Head of caudate nucleus (tissue), 42 donors: ENCODE measurements at places on chromosomes 5 and 9.
A peak's percentile ranks its signal among the peaks of the same experiment; 100 is the strongest.

DNA sequence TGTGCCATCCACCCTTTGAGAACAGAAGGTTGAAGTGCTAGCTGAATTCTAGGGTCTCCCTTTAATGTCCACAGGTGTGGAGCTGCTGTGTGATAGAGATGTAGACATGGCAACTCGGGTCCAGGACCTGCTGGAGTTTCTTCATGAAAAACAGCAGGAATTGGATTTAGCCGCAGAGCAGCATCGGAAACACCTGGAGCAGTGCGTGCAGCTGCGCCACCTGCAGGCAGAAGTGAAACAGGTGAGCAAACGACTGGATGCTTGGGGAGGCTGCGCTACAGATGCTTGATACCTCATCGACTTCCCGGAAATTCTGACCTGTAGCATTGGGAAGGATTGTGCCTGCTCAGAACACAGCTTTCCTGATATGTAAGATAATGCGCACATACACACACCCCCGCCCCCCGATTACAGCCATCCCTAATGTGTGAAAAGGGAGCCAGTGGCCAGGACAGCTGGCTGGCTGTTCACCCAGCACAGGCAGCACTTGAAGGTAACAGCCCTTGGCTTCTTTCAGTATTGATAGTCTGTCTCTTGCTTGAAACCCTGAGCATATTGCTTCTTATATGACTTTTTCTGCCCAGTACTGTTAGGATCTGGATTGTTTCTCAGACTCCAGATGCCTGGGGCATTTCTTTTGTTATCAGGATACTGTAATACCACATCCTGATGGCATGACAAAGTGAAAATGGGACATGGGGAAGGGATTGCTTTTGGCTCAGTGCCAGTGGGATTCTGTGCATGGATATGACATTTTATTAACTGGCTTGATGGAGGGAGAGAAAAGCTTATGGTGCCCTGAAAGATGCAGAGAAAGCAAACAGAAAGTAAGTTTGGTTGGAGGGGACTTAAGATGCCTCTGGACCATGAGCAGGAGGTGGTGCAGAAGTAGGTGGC is 216.8 kb upstream of the OTULINL start:
- no peak for DNase-seq

- DNase-seq, result no peak
Measured at GRCh38 chr5:104659497-104659896, 1096.9 kb upstream of the NUDT12 start.

DNA sequence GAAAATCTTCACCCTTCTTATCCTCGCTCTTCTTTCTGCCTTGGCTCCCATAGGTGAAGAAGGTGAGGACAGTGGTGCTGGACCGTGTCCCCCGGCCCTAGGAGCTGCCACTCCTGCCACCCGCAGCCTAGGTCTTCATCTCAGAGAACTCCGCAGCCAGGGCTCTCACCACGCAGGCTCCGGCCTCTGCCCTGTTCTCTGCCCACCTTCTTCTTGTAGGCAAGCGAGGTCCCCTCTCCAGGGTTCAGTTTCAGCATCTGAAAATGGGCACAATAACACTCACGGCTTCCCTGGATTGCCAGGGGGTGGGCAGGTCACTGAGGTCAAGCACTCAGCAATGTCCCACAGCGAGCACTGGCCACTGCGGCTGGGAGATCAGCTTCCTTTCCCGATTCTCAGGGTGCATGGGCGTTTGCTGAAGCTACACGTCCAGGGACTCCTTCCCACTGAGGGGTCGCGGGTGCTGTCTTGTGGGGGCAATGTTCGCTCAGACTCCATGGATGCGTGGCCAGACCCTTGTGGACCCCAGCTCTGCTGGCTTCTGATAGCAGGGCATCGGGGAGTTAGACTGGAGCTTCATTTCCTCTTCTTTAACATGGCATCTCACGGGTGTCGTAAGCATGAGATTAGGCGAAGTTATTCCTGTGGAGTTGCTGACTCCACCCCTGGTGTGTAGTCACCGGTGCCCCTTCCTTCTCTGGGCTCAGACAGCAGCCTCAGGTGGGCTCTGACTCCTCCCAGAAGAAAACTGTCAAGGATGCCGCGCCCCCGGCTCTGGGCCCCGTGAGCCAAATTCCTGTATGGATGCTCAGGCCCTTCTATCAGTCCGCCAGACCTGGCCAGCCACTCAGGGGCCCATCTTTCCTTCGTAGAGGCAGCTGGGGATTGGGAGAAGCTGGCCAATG is 145.1 kb upstream of the IRX2 start:
- no peak for DNase-seq

DNA sequence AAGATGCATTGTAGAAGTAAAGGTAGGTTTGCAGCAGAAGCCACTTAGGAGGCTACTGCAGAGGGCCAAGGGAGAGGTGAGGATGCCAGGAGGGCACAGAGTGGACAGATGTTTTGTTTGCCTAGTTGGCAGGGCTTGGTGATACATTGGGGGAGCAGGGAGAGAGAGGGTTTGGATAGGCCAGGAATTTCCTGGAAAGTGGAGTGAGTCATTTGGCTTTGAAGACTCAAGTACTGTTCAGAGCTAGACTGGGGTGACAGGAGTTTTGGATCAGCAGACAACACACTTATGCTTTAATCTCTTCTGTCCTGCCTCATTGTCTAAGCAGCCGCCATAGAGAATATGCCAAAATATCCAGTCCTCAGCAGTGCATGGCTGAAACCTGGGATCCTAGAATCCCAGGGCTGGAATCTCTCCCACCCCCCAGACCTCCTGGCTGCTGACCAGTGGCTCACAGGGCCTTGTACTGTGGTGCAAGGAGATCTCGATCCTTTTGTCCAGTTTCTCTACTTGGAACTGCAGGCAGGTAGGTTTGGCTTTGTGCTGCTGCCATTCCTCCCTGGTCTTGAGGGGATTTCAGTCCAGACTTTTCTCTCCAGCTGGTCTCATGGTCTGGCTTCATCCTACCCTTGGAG is 11.0 kb downstream of the TMEM268 start:
- no peak for DNase-seq

GRCh38 chr5:90793183-90793582 is 234.6 kb downstream of the ADGRV1 start:
- no peak for DNase-seq

DNA sequence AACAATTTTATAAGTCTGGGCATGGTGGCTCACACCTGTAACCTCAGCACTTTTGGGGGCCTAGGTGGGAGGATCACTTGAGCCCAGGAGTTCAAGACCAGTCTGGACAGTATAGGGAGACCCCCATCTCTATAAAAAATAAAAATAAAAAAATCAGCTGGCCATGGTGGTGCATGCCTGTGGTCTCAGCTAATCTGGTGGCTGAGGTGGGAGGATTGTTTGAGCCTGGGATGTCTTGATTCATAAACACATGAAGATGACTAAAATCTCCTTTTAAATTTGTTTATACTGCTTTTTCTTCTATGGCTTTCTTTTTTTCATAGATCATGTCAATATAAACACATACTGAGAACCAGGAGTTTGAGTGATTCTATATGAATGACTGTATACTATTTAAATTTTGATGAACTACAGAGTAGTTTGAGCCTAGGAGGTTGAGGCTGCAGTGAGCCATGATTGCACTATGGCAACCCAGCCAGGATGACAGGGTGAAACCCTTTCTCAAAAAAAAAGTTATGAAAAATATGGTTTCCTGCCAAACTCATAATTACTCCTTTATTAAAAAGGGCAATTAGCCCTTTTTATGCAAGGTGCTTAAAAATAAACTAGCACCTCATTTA is 14.2 kb downstream of the RIC1 start:
- DNase-seq, result no peak

DNA sequence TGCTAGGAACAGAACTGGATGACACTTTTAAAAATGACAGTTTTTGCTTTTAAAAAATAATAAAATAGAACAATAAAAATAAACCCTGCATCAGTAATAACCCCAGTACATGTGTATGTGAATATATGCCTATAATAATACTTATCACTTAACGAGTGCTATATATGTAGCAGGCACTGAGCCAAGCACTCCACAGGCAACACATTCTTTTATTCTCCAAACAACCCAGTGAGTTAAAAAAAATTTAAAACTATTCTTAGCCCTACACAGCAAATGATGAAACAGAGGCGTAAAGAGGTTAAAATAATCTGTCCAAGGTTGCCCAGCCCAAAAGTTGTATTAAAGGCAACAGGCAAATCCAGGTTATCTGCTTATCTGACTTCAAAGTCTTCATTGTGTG is 124.5 kb upstream of the SMIM23 start:
- DNase-seq, result no peak

DNA sequence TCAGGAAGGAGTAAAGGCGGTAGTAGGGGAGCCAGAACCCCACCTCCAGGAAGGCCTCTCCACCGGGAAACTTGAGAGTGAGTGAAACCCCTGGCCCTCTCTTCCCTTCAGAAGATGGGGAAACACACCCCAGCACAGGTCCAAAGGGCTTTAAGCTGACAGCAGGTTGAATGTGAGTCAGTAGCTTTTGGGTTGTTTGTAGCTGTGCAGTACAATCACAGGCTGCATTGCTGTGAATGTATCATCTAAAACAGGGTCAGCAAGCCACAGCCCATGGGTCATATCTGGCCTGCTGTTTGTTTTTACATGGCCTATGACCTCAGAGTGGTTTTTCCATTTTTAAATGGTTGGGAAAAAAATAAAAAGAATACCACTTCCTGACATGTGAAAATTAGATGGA is 10.0 kb downstream of the OTULINL start:
- DNase-seq, result no peak

DNA sequence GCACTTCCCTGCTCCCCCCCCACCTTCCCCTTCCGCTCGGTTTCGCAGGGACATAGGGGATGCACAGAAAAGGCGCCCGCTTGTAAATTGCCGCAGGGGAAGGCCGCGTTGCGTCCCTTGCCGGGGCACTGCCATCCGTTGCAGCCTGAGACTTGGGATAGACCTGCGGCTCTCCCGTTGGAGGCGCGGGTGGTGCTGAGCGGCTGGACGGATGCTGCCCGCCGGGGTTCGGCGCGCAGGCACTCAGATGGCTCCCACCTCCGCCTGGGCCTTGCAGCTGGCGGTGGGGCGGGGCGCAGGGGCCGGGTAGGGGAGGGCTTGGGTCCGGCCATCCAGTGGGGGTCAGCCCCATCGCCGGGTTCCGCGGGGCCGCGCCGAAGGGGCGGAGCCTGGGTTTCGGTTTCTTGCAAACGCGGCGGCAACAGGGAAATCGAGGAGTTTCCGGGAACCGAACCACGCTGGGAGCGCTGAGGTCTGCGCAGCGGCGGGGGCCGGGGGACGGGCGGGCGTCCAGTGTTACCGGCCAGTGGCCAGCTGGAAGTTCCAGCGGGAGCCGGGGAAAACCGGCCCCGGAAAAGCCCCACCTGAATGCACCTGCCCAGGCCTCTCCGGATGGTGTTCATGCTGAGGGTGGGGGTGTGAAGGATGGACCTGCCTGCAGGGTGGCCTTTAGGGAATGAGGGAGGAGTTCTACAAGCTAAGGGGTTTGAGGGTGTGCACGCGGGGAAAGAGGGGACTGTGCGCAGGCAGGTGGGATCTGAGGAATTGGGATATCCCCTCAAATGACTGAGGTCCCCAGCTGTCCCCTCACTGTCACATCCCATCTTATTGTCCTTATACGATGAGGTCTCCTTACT is 6.3 kb upstream of the IRF1 start:
- peak; percentile 83 for DNase-seq

DNA sequence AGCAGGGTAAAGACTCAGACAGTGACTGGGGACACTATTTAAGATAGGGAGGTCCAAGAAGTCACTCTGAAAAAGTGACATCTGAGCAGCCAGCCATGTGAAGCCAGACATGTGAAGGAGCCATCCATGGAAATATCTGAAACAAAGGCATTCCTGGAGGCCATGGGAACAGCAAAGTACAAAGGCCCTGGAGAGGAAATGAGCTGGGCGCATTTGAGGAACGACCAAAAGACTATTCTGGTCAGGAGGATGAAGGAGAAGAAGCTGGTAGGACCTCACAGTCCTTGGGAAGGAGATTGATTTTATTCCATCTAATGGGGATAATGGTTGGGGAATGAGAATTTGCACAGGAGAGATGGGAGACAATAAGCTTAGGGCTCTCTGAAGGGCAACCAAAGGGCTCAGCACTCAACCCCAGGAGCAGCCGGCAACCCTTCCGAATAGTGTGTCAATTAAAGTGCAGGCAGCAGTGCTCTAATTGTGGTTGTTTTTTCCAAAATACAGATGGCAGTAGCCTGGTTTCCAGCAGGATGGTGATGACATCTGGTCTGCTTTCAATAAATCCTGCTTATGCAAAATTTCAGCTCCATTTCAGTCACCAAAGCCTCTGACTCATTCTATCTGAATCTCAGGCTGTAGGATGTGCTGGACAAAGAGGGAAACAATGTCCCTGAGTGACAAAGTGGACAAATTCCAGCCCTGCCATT is 26.7 kb downstream of the FOXI1 start:
- no peak for DNase-seq

- no peak for DNase-seq
Measured at GRCh38 chr5:126268697-126269315, 154.4 kb upstream of the GRAMD2B start.

GRCh38 chr5:94217216-94217615 is 401.2 kb downstream of the KIAA0825 start:
- no peak for DNase-seq

- DNase-seq, result peak; percentile 26
Measured at GRCh38 chr9:133789778-133790177, 51.6 kb upstream of the SARDH start.

- DNase-seq, result no peak
Measured at GRCh38 chr9:82777366-82777765, 285.6 kb downstream of the RASEF start.

- no peak for DNase-seq
Measured at GRCh38 chr9:34961574-34962490, 3.7 kb downstream of the PHF24 start.

GRCh38 chr5:142816531-142817430 is 46.6 kb downstream of the ARHGAP26 start:
- DNase-seq, result peak; percentile 61

DNA sequence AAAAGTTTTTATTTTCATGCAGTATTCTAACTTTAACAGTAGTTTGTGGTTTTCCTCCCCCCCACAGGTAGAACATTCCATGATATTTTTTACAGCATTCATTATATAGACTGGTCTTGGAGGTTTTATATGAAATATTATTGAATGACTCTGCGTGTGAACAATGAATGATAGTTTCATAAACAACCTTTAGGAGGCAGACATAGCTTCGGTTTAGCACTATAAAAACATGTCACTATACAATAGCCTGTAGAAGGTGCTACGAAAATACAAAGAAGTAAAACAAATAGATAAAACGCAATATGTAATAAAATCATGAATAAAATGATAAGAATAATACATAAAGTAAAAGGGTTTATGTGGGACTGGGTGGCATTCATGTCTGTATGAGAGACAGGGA is 8.5 kb downstream of the KLF4 start:
- DNase-seq, result no peak
